ENCODE measurements at places on chromosomes 7 and 10.

DNA sequence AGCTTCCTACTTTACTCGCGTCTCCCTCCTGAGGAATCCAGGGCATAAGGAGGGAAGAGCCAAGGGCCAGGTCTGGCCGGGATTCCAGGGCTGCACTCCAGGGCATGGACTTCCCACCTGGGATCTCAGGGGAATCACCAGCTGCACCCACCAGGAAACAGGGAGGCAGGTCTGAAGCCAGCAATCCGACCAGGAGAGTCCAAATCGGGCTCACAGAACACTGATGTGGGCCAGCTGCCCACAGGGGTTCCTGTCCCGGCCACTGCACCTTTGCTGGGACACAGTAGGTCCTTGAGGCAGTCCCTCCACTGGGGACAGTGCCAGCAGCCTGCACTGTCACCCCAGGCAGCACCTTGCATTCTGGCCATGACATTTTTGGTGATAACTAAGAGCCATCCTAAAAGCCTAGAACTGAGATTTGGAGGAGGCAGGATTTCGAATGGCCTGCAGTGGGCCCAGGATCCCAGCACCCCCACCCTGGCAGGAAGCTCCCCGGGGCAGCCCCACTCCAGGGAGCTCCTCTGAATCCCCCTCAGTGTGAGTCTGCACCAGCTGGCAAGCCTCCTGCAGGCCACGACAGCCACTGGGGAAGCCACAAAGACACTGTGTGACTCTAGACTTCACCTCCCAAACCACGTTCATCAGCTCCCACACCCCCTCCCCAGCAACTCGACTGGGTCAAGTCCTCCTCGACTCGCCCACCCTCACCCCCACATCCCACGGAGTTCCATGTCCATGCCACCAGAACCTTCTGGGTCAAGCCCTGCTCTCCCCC lies 71.5 kb upstream of the PPP2R2D start:
- no peak for DNase-seq

GRCh38 chr10:13491747-13492360 lies 37.0 kb downstream of the BEND7 start:
- DNase-seq: no peak

DNA sequence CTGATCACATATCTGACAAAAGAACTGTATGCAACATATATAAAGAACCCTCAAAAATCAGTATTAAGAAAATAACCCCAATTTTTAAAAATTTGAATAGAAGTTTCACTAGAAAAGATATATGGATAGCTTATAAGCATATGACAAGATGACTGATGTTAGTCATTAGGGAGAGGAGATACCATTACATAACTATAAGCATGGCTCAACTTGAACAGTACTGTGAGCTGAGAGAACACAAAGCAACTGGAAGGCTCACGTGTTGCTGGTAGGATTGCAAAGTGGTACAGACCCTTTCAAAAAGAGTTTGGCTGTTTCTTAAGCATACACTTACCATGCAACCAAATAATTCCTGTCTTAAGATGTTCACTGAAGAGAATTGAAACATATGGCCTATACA lies 14.7 kb downstream of the CCDC71L start:
- no peak for DNase-seq

- no peak for DNase-seq
These were observed 57.3 kb upstream of the SMIM30 start for GRCh38 chr7:113175525-113176104.

GRCh38 chr10:35421553-35422178 lies 85.4 kb downstream of the CCNY start:
- DNase-seq: peak; percentile 92

GRCh38 chr7:120259386-120259785 lies 13.6 kb upstream of the KCND2 start:
- no peak for DNase-seq

DNA sequence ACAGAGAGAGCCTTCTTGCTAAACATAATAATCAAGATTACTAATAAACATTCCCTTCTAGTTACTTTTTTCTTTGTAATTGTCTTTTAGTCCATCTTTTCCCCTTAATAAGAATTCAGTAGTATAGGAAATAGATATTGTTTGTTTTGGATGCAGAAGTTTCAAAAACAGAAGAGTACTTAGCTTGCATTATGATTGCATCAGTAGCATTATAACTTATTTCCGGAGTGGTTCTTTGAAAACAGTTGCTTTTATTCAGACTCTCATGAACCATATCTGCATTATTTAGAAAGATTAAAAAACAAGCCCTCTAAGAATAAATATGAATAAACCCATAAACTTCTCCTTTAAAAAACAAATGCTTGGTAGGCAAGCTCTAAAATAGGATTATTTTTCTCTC lies 34.0 kb upstream of the DKK1 start:
- DNase-seq: peak; percentile 44

GRCh38 chr7:137984181-137985041 lies 17.5 kb downstream of the CREB3L2 start:
- DNase-seq: no peak

DNA sequence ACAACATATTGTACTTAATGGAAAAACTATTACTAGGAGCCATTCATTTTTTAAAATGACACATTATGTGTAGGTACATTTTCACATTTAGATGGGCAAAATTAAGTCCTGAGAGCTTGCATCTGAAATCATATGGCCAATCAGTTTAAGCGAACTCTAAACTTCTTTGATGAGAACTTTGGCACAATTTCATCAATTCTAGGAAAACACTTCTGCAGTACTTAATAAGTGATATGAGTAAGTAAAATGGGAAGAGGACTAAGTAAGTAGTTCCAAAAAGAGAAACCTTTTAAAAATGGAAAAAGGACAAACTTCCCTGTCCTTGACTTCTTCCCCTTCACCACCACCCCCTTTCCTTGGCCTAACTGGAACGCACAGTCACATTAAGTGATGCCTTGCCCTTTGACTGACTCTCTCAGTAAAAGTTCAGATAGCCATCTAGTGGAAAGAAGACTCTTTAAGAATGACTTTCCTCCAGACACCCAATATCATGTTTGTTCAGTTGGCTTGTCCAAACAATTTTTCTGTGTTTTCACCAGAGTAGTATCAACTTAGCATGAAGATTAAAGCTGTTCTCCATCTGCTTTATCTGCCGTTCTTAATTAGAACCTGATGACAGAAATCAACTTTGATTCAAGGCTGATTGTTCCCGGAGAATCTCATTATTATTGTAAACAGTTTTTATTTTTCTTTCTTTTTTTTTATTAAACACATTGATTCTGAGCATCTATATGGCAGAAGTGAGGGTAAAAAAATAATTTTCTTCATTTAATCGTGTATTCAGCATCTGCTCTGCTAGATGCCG lies 45.1 kb downstream of the CNNM2 start:
- peak; percentile 39 for DNase-seq

- no peak for DNase-seq
These were observed 12.4 kb downstream of the UBE2H start for GRCh38 chr7:129940329-129940728.

- no peak for DNase-seq
These were observed 292.8 kb downstream of the BBS9 start for GRCh38 chr7:33422141-33422540.

DNA sequence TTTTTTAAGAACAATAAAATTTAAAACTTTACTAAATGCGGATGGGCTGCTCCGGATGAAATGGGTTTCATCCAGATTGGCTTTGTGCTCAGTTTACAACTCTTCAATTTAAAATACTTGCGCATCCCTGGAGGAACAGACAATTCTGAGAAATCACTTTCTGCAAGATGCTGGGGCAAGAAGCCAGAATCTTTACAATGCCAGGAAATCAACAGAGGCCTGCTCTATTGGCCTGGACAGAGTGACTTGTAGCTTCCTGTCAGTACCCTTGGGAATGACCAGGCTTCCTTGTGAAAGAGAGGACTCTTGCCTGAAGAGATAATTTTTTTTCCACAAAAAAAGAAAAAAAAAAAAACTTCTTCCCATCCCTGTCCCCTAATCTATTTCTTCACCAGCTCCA lies 3.9 kb upstream of the FAM13C start:
- peak; percentile 31 for DNase-seq

- peak; percentile 54 for DNase-seq
These were observed 1.3 kb upstream of the NMT2 start for GRCh38 chr10:15169555-15170401.

DNA sequence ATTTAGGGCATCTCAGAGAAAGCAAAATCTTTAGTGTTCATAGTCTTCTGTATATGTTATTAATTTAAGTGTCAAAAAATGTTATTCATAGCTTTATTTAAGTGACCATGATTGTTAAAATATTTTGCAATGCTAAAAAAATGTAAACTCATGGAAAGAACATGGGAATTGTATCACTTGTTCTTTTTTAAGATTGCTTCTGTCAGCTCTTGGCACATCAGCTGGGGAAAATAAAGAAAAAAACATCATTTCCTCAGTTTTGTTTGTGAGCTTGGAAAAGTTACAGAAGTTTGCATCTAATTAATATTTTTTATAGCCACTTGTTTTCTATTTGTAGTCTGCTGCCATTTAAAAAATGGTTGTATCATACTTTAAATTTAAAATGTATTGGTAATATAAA lies 285.9 kb upstream of the CSTF2T start:
- DNase-seq: no peak

DNA sequence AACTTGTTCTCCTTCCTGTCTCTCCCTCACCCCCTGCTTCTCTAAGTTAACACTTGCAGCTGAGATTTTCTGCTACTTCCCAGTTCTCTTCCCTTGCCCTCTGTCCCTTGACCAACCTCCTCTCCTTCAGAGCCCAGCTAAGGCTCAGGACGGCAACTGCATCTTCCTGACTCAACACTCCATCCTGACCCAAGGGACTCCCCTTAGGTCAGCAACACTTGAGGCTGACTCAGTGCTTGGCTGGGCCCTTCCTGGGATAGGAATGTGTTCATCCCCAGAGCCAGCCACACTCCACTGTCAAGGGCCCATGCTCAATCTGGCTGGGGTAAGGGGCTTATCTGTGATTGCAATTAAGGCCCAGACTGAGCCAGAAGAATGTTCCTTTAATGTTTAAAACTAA lies 3.4 kb downstream of the CALHM2 start:
- DNase-seq: peak; percentile 35

GRCh38 chr10:61052469-61053205 lies 108.7 kb upstream of the RHOBTB1 start:
- no peak for DNase-seq

DNA sequence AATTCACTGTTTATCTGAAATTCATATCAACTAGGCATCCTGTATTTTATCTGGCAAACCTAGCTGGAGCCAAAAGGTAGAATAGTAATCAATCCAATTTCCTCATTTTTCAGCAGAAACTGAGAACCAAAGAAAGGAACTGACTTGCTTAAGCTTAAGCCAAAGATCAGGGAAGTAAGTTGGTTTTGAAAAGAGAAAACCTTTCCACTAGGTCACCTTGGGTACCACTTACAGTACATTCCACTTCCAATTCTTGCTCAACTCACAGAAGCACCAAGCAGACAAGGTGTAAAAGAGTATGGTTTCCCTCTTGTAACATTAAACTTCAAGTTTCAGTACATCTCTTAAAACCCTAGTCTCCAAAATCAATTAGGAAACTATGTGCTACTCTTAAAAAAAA lies 79.6 kb downstream of the ZFAND4 start:
- no peak for DNase-seq

GRCh38 chr10:125799451-125800182 lies 23.4 kb downstream of the UROS start:
- no peak for DNase-seq

- DNase-seq: no peak
These were observed 71.3 kb upstream of the SP4 start for GRCh38 chr7:21356616-21357015.

- no peak for DNase-seq
These were observed 167.5 kb downstream of the RNLS start for GRCh38 chr10:88415533-88416130.

- no peak for DNase-seq
These were observed 19.0 kb downstream of the EBF3 start for GRCh38 chr10:129945064-129945463.

DNA sequence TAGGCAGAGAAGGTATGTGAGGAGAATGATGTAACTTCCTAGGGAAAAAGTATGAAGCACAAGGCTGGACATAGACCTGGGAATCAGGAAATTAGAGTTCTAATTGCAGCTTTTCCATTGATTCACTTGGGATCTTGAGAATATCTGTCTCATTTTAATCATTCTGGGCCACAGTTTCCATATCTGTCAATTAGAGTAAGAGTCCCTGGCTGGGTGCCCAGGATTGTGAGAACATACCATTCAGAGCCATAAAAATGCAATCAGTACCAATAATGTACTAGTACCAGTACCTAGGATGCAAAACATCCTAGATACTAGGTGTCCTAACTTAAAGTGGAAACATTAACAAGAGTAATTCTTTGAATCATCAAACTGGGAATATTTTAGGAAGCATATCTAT lies 29.6 kb downstream of the CAV1 start:
- peak; percentile 78 for DNase-seq

GRCh38 chr10:70191972-70192305 lies 21.6 kb upstream of the SAR1A start:
- DNase-seq: no peak

GRCh38 chr7:108385834-108386422 lies 70.3 kb downstream of the NRCAM start:
- no peak for DNase-seq

- no peak for DNase-seq
These were observed 108.2 kb downstream of the INPP5A start for GRCh38 chr10:132645630-132646442.

DNA sequence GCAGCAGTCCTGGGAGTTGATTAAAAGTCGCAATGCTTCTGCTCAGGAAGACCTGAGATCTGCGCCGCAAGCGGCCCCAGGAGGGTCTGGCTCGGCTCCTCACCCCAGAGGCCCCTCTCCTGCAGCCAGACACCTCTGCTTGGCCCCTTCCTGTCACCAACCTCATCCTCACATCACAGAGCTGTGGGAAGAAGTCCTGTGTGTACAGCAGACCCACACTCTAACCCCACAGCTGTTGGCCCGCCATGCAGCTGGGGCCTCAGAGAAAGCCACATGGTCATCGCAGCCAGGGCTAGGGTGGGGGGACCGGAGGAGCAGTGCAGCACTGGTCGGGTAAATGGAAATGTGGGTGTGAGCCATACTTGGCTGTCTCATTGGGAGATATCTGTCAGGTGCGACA lies 97.7 kb downstream of the RGS10 start:
- no peak for DNase-seq

- DNase-seq: no peak
These were observed 448.7 kb upstream of the POM121L12 start for GRCh38 chr7:52586704-52587103.

DNA sequence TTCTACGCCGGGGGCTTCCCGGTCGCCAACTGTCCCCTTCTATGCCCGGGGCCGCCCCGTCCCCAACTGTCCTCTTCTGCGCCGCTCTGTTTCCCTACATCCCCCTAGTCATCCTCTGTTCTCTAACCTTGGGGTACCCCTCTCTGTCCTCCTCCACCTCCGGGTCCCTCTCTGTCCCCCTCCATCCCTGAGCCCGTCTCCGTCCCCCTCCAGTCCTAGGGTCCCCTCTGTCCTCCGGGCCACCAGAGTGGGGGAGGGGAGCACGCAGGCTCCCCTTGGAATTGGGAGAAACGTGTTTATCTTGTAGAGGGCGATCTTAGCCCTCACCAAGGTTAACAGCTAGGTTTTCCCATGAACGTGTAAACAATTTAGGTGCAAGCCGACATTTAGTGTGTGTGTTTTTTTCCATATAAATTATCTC lies 852 bp upstream of the KLF6 start:
- DNase-seq: peak; percentile 60

Data from endothelial cell of umbilical vein (primary cell).